HS-27A (cell line): ENCODE measurements at places on chromosomes 7 and 10.

DNA sequence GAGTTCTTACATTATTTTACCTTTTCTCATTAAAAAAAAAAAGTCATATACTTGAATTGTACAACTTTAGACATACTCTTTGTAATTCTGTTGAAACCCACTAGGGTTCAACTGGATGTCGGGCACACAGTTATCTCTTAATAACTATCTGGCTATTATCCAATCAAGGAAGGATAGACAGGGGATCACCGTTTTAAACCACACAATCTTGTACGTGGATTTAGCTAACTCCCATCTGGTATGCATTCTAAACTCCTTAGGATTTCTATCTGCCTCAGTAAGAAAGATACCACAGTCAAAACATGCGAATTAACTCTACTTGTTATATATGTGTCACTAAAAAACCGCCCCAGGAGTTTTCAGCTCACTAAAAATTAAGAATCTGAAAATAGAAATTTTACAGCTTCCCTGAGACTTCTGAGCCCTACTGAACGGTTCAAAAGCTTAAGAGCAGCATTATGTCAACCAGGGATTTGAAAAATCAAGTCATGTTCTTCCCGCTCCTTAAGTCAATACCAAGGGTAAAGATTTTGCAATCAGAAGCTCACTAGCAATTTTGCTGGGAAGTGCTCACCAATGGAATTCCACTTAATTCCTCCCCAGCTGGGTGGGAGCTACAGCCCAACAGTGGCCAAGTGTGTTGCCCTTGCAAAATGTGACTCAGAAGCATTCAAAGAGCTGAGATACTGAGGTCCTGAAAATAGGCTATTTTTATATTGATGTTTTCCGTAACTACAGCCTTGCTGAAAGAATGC, 267.0 kb downstream of the FRMD4A start:
- peak; percentile 23 for DNase-seq

GRCh38 chr7:4633012-4633411, 49.1 kb upstream of the FOXK1 start:
- no peak for DNase-seq

DNA sequence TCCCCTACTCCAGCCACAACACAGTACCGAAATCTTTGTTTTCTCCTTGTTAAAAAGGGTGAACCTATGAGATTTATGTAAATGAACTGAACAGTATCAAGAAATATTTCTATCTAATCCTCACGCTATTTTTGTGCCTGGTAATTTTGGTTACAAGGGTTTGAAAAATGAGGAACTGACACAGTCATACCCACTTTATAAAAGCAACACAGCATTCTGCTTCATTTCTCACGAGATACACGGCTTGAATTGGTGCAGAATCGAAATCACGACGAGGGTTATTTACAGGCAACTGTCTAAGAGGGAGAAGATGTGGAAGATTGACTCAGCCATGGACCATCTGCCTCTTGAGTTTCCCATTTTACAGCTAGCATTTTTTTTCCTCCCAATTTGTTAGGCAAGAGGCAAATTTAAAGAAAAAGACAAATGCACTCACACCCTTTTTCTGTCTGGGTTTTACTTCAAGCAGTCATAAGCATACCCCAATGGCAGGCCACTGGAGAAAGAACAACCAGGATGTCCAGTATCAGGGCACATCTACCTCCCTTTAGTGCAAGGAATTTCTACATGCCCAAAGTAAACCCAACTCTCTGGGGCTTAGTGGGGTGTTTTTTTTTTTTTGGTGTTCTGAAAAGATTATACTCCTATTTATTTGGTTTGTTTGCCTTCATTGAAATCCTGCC, 108.1 kb downstream of the ITGB8 start:
- no peak for DNase-seq

GRCh38 chr7:25759748-25760147, 392.2 kb upstream of the NFE2L3 start:
- DNase-seq = no peak

DNA sequence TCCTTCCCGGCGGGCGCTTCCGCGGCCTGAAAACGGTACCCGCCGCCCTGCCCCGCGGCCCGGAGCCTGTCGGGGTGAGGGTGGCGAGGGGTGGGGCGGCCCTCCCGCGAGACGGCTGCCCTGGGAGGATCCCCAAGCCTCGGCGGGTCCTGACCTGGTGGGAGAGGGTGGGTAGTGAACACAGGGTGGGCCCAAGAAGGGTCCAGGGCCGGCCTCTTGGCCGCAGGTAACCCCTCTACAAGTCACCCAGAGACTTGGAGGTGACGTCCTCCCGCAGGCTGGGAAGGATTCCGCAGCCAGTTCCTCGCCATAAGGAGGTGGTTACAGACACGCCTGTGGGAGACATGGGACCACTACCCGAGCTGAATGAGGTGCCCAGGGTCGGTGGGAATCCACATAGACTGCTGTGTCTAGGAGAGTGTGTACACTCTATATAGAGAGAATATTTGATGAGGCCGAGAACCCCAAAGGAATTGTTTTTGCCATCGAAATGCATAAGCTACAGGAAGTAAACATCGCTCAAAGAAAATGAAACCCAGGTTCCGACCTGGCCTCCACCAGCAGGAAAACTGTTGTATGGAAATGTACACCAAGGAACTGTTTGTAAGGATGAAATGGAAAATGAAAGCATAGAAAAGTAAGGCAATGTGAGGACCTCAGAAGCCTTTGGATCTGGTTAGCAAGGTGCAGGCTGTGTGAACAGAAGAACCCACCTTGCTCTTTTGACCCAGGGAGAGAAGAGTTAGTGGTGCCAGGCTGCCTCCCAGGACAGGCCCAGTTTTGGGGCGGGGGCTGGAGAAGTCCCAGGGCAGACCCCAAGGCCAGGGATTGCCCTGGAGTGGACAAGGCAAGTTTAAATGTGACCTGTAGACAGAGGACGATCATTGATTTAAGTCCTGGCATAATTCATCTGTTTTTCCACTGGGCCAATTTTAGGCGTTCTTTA, 659 bp downstream of the OPTN start:
- no peak for DNase-seq

GRCh38 chr7:129055861-129056464, 1.1 kb upstream of the TNPO3 start:
- DNase-seq = no peak

DNA sequence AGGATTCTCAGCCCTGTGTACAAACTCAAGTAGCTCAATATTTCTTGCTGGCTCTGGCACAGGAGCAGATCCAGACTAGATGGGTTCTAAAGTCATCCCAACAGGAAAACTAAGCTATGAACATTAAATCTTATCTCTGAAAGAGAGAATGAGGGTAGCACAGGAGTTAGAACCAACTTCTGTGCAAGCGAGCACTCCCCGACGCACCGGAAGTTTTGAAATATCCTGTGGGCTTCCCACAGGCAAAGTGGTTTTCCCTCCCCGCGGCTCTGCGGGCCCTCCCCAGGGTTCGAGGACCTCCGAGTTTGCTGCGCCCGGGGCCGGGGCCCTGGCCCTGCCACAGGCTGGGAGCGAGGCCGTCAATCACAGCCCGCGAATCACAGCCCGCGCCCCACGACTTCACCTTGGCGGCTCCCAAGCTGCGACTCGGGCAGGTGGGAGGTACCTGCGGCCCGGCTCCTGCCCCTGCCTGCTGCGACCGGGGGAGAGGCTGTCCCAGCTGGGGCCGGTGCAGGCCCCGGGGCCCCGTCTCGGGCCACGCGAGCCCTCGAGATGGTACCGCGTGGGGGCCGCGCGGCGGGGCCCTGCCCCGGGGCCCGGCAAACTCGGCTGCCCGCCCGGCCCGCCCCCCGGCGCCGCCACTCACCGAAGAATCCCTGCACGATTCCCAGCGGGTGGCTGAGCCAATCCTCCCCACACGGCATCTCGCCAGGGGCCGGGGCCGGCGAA, 598 bp downstream of the MCMBP start:
- no peak for DNase-seq

DNA sequence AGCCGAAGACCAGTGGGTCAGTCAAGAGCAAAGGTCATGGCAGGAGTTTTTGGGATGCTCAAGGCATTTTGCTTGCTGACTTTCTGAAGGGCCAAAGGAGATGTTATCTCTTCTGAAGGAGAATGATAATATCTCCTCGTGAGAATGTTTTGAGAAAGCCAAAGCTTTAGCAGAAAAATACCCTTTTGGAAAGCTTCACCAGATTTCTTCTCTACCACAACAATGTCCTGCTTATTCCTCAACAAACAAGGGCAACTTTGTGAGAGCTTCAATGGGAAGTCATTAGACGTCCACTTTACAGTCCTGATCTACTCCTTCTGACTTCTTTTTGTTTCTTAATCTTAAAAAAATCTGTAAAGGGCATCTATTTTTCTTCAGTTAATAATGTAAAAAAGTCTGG, 132.8 kb upstream of the DNAJB12 start:
- no peak for DNase-seq

DNA sequence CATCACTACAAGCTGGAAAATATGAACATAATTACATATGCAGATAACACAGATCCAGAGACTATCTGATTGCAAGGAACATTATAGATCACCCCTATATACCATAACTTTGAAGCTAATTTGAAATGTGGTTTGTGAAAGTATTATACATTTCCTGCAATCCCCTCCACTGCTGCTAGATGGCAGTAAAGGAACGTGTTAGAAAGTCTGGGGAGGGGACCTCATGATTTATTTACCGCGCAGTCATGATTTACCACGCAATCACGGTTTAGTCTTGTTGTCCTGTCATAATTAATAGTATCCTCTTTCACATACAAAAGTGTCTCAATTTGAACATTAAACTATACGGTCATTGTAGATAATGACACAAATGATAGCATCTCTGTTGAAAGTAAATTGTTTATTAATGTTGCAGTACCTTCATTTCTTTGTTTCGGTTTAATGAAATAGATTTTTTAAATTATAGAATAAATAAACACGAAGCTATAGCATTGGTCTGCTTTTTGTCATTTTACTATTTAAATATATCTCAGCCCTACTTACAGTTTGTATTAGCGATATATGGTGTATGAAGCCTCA, 145.3 kb upstream of the PRSS1 start:
- no peak for DNase-seq

GRCh38 chr10:110067960-110068770, 60.4 kb downstream of the ADD3 start:
- DNase-seq = no peak

- DNase-seq = no peak
Observed at GRCh38 chr10:113148071-113148825, 198.2 kb downstream of the TCF7L2 start.

DNA sequence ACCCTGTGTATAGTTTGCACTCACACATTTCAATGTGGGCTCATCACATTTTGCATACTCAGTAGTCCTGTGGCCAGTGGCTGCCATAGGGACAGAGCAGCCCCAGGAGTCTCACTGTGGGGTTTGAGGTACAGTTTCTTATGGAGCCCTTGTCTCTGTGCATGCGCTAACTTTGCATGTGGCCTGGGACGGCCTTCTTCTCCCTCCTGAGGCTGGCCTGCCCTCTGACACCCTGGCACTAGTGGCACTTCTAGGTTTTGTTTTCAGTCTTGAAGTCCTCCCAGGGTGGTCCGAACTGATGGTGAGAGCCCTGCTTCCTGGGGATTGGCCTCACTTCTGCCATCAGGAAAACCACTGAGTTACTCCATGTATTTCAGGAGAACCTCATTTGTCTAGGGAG, 21.2 kb downstream of the NACAD start:
- no peak for DNase-seq
